ENCODE measurements at places on chromosomes 1 and 21.

- DNase-seq: no peak
Observed at GRCh38 chr21:43739621-43740435, 20.9 kb downstream of the PDXK start.

DNA sequence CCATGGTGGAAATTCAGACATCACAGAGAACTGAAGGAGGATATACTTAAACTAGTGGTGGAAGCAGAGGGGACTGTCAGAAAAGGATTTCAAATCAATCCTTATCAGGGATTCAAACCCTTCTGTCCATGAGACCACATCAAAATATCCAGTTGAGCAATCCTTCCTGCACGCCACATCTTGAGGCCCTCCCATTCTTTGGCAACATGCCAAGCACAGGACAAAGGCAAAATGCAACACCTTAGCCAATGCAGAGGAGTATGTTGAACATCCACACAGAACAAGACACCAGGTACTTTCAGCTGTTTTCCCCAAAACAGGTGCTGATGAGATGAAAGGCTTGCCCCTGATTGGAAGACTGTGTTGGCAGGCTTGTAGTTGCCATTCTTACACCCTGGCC is 81.8 kb upstream of the PLXNA2 start:
- DNase-seq: no peak

DNA sequence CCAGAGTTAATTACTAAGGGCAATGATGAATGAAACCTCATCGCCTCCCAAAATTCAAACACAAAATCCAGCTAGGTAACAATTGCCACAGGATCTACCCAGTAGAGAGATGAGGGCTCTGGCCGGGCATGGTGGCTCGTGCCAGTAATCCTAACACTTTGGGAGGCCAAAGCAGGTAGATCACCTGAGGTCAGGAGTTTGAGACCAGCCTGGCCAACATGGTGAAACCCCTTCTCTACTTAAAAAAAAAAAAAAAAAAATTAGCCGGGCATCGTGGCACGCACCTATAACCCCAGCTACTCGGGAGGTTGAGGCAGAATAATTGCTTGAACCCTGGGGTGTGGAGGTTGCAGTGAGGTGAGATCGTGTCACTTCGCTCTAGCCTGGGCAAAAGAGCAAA is 15.8 kb downstream of the CD2 start:
- DNase-seq: no peak

- no peak for DNase-seq
Observed at GRCh38 chr1:94334764-94335163, 83.4 kb upstream of the ABCD3 start.

DNA sequence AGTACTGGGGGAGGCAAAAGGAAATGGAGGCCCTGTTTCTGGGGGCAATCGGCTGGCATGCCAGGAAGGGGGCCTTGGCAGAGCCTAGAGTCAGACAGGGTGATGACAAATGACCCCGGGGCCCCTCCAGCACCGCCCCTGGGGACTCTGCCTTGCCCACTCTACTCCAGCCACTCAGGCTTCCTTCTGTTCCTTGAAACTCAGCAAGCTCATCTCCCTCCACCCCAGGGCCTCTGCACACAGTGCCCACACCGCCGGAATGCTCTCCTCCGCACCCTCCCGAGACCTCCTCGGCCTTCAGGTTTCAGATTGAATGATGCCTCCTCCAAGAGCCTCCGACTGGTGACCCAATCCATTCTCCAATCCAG is 122.5 kb upstream of the ZBTB40 start:
- DNase-seq: no peak

DNA sequence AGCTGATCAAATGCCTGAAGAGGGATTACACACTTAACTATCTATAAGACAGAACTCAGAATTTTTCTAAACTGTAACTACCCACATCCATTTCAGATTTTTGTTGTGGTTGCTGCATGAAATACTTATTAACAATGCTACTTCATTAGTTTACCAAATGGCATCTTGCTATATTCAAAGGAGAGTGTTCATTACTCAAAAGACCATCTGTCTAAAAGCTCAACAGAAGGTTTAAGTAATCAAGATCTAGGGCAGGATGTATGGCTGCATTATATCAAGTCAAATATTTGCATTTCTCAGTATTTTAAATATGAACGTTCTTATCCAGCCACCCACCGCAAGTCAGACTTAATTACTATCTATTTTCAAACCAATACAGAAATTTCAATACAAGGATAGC is 79.9 kb downstream of the SIPA1L2 start:
- no peak for DNase-seq

- no peak for DNase-seq
Observed at GRCh38 chr1:87584586-87584985, 255.9 kb downstream of the LMO4 start.

DNA sequence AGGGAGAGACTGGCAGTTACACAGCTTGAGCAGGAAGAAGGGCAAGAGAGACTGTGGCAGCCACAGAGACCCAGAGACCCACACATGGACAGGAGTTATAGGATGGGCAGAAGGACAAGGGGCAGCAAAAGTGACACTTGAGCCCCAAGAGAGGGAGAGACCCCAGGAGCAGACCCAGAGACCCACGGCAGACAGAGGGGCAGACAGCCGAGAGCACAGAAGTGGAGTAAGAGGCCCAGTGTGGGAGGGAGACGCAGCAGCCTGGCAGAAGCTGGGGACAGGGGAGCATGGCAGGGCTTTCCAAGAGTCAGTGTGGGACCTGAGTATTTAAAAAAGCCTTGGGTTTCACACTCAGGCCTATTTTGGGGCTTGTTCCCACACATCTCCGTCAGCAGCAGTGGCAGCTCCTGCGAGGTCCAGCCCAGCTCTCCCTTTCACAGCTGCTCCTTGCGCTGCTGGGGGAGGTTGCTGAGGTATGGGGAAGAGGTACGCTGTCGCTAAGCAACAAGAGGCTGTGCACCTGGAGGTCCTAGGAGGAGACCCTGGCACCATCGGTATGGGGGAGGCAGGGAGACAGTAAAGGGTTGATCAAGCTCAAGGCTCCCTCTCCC is 9.0 kb upstream of the MEF2D start:
- DNase-seq: no peak

- DNase-seq: no peak
Observed at GRCh38 chr1:230641346-230641745, 935 bp upstream of the COG2 start.

GRCh38 chr1:174405219-174405618 is 42.5 kb upstream of the GPR52 start:
- no peak for DNase-seq

GRCh38 chr1:183552891-183553290 is 37.4 kb downstream of the NCF2 start:
- no peak for DNase-seq

DNA sequence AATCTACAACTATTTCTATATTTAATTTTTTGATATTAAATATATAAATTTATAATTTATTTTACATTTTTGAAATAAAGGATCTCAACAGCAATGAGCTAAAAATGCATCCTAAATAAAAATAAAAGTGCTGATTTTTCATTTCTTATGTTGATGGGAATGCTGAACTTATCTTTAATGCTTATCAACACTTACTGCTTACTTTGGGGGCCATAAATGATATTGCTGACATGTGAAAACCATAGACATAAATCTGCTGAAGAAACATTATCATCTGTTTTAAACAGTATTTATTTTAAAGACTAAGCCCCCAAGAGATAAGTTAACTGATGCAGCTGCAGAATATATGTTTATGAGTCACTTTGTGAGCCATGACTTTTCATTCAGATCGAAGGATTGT is 594.1 kb upstream of the PKN2 start:
- no peak for DNase-seq

- no peak for DNase-seq
Observed at GRCh38 chr1:91864017-91864700, 21.8 kb downstream of the TGFBR3 start.

GRCh38 chr1:9793291-9793690 is 30.5 kb downstream of the CLSTN1 start:
- peak; percentile 4 for DNase-seq

- no peak for DNase-seq
Observed at GRCh38 chr1:19468397-19468956, 16.9 kb downstream of the CAPZB start.

DNA sequence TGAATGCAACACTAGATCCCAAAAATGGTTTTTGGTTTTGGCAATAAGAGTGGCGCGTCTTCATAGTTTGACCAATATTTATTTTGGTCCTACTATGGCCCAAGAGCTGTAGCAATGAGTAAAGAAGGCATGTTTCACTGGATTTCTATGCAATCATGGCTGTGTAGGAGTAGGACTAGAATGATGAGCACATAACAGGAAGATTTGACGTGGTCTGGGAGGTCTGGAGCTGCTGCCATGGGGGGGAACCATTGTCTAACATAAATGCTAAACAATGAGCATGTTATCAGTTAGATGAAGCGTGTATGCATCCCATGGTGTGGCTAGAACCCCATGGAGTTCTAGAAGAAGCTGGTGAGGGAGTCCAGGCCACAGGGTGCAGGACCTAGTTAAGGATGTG is 38.3 kb downstream of the OLIG1 start:
- no peak for DNase-seq

GRCh38 chr21:42925114-42925926 is at the start of gene ERVH48-1:
TSS of gene ERVH48-1 (minus strand) at chr21:42925630. CDS start at chr21:42919006, 6,624 bp downstream.
- DNase-seq: no peak

GRCh38 chr1:28811766-28812668 is at the start of gene OPRD1:
TSS of gene OPRD1 (plus strand) at chr1:28812170. CDS start at chr1:28812384, 214 bp downstream.
- no peak for DNase-seq

DNA sequence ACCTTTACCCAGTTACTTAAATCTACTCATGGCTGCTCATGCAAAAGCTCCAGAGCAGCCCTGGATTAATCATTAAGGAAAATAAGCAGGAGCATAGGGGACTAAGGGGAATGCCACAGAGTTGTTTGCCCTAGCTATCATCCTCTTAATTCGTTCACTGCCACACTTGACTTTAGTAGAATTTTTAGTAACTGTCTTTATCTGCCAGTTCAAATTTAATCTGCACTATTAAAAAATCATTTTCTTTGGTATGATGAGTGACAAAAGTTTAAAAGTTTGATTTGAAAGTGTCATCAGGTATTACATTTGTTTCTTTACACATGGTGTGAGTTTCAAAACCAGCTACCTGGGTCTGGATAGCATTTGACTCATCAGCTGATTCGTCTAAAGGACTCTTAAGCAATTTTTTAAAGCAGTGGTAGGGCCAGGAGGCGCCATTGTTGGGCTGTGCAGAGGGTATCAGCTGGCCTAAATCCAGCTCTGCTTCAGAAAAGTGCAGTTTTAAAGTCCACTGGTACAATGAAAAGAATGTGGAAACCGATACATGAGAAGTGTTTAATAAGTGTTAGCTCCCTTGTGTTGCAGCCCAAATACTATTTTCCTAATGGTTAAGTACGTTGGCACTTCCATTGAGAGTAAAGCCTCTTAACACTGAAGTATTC is 69.9 kb upstream of the DR1 start:
- DNase-seq: no peak

- no peak for DNase-seq
Observed at GRCh38 chr1:6317098-6317760, 56.3 kb upstream of the GPR153 start.

- DNase-seq: no peak
Observed at GRCh38 chr1:48222501-48223242, at the start of gene SLC5A9. TSS of gene SLC5A9 (plus strand) at chr1:48222716. CDS start at chr1:48222737, 21 bp downstream.

DNA sequence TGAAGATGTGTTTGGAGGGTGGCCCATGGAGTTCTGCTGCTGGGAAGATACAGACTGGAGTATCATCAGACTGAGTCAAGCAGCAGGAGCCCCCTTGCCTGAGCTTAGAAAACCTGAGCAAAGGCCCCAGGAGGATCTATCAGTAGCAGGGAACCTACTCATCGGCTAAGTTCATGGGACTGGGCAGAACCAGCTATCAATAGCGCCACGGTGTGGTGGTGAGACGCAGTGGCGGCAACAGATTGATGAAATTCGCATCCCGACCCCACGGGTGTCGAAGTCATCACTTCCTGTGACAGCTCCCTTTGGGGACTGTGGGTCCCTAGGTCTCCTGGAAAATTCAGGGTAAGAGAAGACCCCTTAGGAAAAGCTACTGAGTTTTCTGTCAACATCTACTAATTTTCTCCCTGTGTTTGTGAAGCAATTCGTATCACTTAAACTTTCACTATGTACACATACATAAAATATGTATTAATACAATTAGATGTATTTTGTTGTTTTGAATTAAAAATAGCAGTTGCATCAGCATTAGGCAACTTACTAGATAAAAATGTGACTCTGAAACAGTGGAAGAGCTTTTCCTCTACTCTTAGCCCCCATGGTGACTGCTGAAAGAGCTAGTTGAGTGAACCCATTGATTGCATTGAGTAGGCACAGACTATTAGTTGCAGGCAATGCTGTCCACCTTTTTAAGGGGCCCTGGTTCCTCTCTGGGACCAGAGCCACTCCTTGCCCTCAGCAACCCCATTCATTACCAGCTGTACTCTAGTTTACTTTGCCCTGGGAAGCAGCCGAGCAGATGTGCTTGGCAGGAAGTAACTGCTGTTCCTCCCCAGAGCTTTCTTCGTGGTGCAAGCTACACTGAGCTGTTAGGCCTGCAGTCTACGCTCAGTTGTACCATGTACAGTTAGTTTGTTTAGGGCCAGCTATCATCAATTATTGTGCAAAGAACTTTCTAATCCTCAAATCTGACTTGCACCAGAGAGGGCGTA is 7.3 kb upstream of the CACNA1S start:
- peak; percentile 3 for DNase-seq

- DNase-seq: no peak
Observed at GRCh38 chr1:111214884-111215283, 12.6 kb upstream of the CHI3L2 start.

DNA sequence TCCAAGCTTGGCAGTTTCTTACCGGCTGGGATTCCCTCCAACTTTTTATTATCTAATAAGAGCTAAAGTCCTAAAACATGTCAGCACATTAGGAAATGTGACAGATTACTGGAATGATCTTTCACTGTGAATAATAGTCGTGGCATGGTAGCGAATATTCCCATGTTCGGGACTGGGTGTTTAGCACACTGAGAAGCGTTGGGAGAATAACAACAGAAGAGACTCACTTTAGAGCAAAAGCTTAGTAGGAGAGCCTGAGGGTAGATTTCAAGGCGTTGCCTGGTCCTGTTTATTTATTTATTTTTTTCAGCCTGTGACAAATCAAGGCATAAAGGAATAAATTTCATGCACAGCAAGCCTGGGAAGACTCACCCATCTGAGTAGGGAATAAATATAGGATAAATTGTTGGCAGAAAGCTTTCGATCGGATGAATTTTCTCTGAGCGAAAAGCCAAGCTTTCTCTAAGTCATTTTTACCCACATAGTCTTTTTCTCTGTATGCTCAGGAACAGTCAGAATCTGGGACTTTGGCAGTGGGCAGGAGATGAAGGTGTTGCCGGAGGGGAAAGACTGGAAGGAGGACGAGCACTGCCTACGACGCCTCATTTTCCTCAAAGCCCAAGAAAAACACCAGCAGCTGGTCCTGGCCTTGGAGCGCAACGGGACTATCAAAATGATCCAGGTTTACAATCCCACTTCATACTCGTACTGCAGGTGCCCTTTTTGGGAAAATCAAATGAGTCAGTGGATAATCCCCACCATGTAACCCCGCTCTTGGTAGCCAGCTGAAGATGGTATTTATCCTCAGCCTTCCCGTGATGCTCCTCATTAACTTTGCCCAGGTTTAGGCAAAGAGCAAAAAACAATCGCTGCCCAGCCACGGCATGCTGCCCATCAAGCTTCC is 97.2 kb downstream of the WDR64 start:
- DNase-seq: no peak
